ENCODE measurements at places on chromosomes 5 and 9.

DNA sequence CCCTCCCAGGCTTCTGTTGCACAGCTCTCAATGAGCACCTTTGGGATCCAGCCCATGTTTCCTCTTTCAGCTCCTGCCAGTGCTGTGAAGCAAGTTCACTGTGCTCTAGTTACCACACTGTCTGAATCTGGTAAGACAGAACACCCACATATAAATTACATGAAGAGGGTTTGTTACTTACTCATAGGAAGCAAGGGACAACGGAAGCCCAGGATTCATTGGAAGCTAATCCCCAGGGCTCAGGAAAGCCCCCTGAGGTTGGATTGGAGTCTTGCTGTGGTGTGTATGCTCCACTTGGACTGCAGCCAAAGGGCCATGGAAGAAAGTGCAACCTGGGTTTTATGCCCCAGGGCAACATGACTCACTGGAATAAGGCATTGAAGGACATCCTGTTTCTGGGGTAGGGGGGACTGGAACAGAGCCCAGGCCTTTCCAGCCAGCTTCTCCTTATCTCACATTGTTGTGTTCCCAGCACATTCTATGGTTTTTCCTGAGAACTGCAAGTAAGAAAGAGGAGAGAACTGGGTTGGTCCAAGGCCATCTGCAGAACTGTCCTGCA lies 15.6 kb upstream of the CLK4 start:
- peak; percentile 50 for DNase-seq

- peak; percentile 19 for DNase-seq
These were observed 40.6 kb downstream of the ZNF883 start for GRCh38 chr9:112971415-112971814.

DNA sequence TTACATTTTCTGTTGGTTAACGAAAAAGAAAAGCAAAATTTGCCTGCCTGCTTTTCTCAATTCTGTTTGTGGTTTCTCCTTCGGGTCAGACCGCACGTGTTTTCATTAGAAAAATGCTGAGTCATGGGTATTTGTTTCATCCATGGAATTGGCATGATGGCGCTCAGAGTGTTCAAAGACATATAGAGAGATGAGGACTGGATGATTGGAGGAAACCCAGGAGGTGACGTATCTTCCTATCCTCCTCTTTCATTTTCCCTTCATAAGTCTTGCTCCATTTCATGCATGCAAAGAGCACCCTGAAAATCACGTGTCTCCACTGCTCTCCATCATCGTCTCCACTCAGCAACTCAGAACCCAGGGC lies 353.8 kb upstream of the WWC1 start:
- no peak for DNase-seq

DNA sequence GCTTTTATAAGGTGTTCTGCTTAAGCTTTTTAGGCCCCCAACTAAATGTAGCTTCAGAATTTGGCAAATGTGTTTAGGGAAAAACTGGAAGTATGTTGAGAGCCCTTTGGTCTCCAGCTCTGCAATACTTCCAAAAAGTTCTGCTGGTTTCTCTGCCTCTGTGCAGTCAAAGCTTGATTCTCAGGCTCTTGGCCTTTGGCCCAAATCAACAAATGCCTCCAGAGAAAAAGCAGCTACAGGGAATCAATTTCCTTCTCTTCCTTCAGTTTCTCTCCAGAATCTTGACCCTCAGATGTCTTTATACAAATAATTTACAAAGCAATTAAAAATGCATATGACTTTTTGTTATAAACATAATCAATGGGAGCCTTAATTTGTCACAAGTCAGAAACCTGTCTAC lies 235.7 kb downstream of the COMMD10 start:
- DNase-seq = no peak

DNA sequence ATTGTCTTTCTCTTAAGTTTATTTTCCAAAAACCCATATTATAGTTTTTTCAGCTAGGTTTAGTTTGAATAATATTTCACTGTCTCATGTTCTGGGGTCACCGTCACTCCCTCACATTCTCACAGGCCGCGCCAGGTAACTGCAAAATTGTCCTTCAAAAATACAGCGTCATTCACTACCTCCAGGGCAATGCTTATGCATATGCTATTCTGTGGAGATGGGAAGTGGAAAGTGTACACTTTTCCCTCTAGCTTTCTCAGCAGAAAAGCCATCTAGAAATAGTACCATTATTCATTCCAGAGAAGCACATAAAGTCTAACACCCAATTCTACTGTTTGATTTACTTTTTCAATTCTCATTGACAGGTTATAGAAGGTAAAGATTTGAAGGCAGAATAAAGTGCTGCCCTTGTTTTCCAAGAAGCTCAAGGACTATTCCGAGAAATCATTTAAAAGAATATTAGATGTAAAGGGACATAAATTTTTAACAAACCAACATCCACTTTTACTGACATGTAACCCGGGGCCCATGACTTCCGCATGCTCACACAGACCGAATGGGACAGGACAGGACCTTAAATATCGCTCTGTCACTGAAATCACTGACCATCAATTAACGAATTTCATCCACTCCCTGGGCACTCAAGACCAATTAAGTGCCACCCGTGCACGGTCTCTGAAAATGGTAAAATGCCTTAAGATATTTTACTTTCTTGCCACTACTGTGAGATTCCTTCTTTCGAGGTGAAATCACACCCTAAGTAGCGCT lies 720 bp downstream of the NUDT12 start:
- DNase-seq = no peak
